Mucosa of gallbladder (tissue), 1 donor: ENCODE measurements at places on chromosomes 3 and 15. TPM values are rescaled to one million over a fixed set of nuclear protein-coding genes. Genes with fewer than 3 reads are reported as not detected.

DNA sequence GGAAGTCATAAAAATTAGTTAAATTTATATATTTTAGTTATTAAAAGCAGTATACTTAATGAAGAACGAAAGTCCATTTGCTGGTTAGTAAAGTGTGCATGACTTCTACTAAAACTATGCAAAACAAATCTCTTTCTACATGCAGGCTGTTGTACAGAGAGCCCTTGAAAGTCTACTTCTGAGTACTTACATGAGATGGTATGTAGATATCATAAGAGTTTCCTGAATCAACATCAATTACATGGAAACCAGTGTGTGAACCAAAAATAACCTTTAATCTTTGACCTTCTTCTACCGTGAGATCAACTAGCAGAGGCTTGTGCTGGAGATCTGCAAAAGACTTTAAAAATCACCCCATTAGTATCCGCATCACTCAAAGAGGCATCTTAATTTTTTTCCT, 42.1 kb upstream of the SLC2A2 start:
- no peak for DNase-seq

- no peak for DNase-seq
Observed at GRCh38 chr3:135224815-135225362, 429.8 kb downstream of the EPHB1 start.

The MINAR1 gene
- 0.32 TPM for total RNA-seq

The HGD gene
- total RNA-seq = 211 TPM

The GOLGA8J gene
- total RNA-seq = not detected
